ENCODE measurements at places on chromosomes 3 and 15.
A peak's percentile ranks its signal among the peaks of the same experiment; 100 is the strongest.

GRCh38 chr15:34851751-34852150, 56.4 kb upstream of the ACTC1 start:
- no peak for DNase-seq

DNA sequence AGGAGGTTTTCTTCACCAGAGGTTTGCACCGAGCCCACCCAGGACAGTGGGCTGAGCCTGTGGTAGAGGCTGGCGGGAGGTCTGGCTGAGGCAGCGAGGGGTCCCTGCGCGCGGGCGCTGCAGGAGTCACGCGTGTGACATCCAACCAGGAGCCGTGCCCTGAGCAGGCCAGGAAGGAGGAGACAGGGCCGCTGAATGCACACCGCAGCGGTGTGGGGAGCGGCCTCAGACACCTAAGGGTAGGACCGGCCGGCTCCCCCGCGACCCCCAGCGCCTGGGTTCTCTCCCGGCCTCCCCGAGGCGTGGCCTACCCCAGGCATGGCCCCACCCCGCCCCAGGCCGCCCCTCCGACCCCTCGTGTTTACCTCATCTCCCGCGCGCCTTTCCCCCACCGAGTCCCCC, 412 bp downstream of the SLC41A3 start:
- DNase-seq = peak; percentile 49

- no peak for DNase-seq
Observed at GRCh38 chr15:52784799-52785671, 5.1 kb downstream of the ONECUT1 start.

- DNase-seq = peak; percentile 30
Observed at GRCh38 chr3:171809861-171810628, at the start of gene PLD1. Gene PLD1 (minus strand): TSS chr3:171810483. CDS start chr3:171738051, 72,432 bp downstream.

- DNase-seq = no peak
Observed at GRCh38 chr3:72418244-72418643, 430.0 kb downstream of the SHQ1 start.

DNA sequence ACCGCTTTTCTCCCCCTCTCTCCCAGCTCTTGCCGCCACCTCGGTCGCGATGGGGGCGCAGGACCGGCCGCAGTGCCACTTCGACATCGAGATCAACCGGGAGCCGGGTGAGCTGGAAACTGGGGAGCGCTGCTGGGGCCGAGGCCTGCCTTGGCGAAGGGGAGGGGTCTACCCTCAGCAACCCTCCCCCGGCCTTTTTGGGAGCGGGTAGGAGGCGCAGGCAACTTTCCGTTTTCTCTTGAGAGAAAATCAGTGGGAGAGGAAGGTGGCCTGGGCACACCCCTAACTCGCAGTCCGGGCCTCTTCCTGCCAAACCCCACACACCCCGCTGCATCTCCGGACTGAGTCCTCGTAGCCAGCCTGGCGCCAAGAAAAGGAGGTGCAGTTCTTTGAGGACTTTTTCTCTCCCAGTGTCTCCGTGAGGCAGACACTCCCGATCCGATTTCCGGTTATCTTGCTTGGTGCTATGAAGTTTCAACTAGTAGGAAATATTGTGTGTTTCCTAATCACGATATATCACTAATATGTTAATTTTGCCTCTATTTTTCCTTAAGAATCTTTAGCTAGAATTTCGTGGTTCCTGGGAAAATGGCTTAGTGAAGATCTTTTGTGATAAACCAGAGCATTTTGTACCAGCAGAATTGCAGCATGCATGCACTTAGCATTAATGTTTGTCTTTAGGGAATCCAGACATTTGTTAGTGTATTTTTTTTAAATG, 631 bp downstream of the NKTR start:
- DNase-seq = peak; percentile 60

DNA sequence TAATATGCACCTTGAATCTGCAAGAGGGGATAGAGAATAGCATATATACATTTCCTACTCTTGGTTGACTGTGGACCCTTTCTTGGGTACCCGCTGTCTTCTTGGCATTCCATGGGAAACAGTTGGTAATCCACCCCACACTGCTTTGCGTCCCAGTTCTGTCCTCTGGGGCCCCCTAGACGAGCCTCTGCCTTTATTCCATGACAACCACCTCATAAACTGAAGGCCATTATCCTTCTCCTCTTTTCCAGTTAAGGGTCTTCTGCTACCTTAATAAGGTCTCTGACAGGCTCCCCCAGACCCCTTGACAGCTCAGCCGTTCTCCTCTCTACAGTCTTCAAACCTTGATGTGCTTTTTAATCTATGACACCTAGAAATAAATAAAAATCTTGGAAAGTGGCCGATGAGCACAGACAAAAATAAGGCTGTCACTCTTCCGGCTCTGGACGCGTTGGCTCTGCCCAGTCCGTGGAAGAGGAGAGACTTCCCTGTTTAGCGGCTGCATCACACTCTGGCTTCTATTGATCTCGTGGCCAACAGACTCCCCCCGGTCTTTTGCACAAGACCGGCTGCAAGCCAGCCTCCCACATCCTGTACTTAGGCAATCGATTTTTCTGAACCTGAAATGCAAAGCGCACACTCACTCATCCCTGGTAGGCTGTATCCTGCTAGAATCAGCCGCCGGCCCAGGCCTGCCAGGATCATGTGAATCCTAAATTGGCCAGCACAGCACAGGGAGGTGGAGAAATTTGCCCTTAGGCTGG, 251.0 kb upstream of the TLE3 start:
- no peak for DNase-seq

- DNase-seq = peak; percentile 17
Observed at GRCh38 chr3:130276203-130276803, 69.2 kb upstream of the COL6A5 start.

- no peak for DNase-seq
Observed at GRCh38 chr15:75661100-75661755, 13.5 kb downstream of the SNX33 start.

DNA sequence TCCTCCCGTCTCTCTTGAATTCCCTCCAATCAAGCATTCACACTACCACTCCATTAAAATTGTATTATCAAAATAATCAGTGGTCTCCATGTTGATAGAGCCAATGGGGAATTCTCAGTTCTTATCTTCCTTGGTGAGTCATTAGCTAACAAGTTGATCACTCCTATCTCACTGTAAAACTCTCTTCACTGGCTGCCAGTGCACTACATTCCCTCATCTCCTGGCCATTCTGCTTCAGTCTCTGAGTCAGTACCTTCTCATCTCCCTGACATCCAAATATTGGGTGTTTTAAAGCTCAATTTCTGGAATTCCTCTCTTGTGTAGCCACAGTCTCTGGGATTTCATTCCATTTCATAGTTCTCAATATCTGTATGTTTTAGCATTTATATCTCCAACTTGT, 175.2 kb downstream of the ALDH1A2 start:
- DNase-seq = no peak

DNA sequence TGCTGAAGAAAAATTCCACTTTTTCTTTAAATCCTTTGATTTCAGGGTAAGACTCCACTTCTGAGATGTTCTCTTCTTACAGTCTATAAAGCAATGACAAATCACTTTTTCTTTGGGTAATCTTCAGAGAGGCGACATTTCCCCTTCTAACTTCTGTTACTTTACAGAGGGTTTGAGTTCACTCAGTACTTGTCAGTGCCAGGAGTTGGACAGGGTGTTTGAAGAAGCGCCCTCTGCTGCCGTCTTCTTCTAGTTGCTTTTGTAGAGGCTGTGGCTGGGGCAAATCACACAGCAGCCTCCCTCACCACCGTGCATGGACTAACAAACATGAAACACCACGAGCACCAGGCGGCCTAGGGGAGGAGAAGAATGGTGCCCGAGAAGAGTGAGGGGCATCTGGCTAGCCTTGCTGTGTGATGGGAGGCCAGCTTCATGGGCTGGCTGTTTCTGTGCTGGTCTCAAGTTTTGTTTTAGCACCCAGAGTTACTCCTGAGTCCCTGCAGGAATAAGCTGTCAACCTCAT, at the start of gene CD80:
Gene CD80, minus strand, starts transcription at position 174 of the 523 bp plus-strand sequence. CDS start 1,886 bp downstream, outside the sequence.
- peak; percentile 68 for DNase-seq

- no peak for DNase-seq
Observed at GRCh38 chr3:151875759-151876158, 2.3 kb downstream of the SUCNR1 start.

- DNase-seq = no peak
Observed at GRCh38 chr15:28289694-28290463, 32.1 kb downstream of the HERC2 start.

DNA sequence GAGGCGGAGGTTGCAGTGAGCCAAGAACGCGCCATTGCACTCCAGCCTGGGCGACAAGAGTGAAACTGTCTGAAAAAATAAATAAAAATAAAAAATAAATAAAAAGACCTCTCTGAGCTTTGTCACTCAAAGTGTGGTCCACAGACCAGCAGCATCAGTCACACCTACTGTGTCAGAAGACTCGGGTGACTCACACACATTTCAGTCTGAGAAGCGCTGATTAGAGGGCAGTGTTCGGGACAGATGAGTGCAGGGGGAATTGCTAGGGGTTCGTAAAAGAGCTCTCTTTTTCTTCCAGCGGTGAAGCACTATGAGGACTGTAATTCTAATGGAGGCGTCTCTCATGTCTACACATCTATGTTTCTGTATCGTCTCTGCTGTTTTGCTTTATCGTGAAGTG, 5.7 kb downstream of the PODXL2 start:
- no peak for DNase-seq
